ENCODE measurements at places on chromosomes 16 and 17.
A peak's percentile ranks its signal among the peaks of the same experiment; 100 is the strongest.

- no peak for DNase-seq
These were observed 8.2 kb downstream of the ARHGEF15 start for GRCh38 chr17:8318010-8318935.

DNA sequence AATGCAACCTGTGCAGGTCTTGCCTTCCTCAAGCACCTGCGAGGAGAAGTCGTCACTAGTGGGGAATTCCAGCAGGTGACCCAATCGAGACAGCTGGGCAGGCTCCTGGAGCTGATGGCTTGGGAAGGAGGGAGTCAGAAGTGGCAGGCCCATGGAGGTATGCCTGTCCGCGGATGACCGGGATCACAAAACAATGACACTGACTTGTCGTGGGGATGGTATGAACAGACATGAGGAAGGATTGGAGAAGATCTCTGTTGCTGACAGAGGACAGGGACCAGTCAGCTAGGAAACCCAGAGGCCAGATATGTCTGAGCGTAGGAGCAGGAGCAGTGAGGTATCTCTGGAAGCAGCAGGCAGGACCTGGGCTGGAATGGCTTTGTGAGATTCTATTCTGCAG lies 233.3 kb downstream of the SOX9 start:
- no peak for DNase-seq

DNA sequence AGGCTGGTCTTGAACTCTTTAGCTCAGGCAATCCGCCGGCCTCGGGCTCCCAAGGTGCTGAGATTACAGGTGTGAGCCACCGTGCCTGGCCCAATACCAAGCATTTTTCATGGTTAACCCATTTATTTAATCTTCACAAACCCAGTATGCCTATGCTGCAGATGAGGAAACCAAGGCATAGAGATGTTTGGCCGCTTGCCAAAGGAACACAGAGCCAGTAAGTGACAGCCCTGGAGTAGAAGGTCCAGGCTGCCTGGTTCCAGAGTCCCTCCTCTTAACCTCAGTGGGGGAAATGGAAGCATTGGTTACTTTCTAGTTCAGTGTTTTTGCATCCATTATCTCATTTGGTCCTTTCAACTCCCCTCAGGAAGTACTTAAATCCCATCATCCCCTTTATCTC lies 15.3 kb upstream of the ARL5C start:
- DNase-seq = no peak

DNA sequence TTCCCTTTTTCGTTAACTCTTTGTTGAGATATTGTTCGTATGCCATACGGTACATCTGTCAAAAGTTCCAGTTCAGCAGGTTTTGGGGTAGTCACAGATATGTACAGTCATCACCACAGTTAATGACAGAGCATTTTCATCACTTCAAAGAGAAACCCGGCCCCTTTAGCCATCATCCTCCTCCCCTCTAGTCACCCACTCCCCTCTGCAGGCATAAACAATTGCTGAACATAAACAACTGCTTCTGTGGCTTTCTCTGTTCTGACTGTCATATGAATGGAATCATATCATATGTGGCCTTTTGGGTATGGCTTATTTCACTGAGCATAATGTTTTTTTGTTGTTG lies 59.3 kb downstream of the RNF213 start:
- DNase-seq = no peak

DNA sequence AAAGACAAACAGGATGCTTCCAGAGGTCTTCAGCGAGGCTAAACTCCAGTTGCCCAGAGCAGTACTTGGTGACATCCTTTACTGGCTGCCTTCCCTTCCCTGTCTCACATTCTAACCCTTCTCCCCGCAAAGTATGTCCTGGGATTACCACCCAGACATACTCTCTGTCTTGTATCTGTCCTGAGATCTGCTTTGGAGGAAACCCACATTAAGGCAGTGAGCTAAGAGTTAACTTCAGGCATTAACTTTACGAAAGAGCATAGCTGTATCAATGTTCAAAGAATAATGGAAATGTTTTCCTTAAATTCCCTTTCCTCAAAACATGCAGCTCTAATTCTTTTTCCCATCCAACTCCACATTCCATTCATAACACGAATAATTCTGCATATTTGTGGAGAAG lies 385.2 kb downstream of the NPIPA8 start:
- DNase-seq = no peak

- no peak for DNase-seq
These were observed 3.9 kb downstream of the ANKRD13B start for GRCh38 chr17:29596811-29597210.

- peak; percentile 85 for DNase-seq
These were observed 44.9 kb upstream of the TANGO6 start for GRCh38 chr16:68798398-68798797.

DNA sequence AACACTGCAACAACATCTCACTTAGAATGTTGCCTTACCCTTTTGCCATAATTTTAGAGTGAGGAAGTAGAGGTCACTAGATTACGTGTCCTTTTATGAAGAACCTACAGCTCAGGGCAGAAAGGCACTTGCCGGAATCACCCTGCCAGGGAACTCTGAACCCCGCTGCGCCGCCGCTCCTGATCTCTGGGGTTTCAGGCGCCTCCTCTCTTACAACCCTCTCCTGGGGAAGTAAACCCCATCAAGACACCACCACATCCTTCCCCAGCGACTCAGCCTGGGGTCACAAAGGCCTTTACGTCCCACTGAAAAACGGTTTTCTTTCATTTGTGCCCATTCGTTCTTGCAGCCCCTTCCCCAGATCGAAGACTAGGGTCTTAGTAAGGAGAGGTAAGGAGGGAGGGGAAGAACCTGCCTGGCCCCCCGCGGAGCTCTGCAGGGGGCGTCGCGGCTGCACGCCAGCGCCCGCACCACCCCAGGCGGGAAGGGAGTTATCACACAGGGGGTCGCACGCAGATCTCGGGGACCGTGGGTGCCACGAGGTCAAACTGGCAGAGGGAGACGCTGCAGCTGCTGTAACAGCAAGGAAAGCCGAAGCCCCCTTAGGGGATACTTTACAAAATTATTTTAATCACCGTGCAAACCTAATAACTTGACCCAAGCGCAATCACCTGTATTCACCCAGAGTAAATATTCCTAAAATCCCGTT lies 1.0 kb upstream of the HLF start:
- no peak for DNase-seq

DNA sequence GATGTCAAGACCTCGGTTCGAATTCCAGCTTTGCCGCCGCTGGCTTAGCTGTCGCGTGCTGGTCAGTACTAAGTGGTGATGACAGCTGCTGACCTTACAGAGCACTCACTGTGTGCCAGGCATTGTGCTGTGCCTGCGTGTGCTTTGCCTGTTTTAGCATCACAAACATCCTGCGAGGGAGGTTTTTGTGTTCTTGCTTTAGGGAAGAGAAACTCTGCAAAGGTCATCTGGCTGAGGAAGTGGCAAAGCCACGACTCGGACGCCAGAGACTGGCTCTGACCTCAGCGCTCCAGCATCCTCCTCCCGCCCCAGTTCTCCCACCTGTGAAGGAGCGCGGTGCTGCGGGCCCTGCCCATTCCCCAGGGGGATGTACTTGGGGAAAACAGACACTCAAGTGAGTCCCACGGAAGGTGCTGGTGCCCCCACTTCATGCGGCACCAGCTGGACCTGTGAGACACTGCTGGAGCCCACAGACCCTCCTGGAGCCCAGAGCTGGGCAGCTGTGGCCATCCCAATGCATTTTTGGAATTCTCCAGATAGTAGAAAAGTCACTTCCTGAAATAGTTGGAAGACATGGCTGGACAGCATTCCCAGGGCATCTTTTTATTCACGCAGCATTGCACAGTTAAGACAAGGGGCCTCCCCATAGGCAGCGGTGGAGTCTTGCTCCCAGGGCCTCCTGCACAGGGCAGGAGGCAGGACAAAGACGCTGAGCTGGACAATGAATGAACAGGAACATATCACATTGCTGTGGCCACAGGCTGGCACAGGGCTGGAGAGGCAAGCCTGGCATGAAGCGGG lies 20.0 kb upstream of the HERPUD1 start:
- no peak for DNase-seq

- no peak for DNase-seq
These were observed 92.4 kb downstream of the RGS9 start for GRCh38 chr17:65229621-65229995.

DNA sequence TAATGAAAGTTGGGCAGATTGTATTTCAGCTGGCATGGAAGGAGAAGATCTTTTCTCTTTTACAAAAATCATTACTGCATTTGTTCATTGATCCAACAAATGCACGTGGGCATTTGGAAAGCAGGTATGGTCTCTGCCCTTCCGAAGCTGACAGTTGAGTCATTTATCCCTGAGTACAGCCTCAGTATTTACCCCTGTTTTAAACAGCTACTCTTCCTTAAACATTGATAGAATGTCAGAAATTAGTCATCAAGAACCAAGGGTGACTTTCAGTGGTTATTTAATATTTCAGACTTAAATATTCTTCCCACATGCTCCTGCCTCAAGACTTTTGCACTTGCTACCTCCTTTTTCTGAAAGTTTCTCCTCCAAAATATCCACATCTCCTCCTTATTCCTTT lies 226.7 kb upstream of the HSBP1 start:
- no peak for DNase-seq

DNA sequence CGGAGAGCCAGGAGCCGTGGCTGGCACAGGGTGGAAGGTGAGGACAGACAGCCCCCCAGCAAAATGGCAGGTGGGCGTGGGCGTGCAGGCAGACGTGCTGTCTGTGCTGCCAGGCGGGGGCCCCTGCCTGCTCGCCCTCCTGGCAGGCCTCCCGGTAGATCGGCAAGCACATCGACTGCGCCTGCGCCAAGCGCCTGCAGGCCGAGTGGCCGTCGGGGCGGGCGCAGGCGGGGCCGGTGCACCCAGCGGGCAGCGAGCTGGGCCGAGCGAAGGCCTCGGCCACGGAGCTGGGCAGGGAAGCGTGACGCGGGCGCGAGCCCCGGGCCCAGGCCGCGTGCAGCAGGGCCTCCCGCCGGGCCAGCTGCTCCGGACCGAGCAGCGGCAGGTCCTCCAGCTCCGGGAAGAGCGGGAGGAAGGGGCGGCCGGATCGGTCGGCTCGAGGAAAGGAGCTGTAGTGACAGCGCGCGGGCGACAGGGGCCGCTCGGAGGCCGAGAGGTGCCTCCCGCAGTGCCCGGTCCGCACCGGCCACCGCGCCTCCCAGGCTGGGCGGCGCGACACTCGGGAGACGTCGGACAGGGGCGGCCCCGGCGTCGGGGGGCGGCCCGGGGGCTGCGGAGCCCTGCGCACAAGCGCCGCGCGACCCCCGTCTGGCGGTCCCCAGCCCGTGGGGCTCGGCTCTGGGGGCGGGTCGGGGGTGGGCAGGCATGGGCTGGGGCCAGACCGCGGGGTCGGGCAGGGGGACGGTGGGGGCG lies 16.9 kb downstream of the GRIN2C start:
- no peak for DNase-seq

DNA sequence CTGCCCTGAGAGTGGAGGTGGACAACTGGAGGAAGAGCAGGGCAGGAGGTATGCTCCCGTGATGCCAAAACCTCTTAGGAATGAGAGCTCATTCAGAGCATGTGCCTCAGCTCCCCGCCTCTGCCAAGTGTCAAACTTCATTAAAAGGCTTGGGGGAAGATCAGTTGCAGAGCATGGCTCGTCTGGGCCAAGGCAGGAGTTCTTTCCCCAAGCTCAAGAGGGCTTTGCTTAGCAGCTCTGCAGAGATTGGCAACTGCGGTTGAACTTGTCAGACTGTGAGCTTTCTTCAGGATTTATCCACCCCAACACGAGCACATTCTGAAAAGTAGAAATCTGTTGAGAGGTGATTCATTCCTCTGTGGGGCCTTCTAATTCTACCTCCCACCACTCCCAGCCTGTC lies 248.1 kb downstream of the HS3ST3A1 start:
- DNase-seq = no peak

DNA sequence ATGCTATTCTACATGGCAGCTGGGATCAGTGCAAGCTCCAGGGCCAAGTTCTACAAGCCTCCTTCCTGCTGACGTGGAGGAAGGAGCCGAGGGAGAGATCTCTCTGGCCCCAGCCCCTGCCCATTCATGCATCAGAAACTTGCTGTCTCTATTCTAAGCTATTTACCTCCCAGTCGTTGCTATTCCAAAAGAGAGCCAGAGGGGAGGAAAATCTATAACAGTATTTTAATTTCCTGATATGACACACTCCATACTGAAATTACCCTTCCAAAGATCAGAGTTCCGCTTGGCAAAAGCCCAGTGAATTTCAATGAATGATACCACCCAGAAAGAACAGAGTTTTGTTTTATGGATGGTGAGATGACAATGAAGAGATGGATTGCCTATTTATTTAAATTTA lies 133.4 kb downstream of the GRIN2A start:
- DNase-seq = no peak

GRCh38 chr17:82963104-82963950 lies 116.1 kb upstream of the METRNL start:
- peak; percentile 11 for DNase-seq

- DNase-seq = no peak
These were observed 212.8 kb upstream of the CDH8 start for GRCh38 chr16:62249069-62249468.

GRCh38 chr16:23140107-23140506 lies 9.1 kb downstream of the USP31 start:
- DNase-seq = no peak

- no peak for DNase-seq
These were observed 148.0 kb downstream of the KCNJ12 start for GRCh38 chr17:21524211-21524591.

DNA sequence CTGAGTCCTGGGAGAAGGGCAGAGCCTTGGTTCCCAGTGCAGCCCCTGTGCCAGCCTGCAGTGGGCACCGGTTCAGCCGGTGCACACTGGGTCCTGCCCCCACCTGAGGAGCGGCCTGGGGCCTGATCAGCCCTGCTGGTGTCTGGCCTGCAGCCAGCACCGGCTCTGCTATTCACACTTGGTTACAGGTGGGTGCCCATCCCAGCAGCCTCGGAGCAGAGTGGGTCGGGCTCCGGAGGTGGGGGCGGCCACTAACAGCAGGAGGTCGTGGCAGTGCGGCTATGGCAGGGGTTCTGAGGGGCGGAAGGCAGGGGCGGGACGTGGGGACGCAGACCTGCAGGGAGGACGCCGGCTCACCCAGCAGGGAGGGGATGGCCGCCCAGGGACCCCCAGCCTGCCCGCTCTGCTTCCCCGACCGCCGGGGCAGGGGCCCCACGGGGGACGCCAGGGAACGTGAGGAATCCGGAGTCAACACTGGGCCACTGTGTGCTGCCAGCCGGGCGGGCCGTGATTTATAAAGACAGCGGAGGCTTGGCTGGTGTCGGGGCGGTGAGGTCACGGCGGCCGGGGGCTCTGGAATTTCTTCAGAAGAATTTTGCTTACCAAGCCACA lies 20.3 kb downstream of the METRNL start:
- no peak for DNase-seq

Measured in foreskin keratinocyte (primary cell).